ENCODE measurements at places on chromosomes 13 and 19.

DNA sequence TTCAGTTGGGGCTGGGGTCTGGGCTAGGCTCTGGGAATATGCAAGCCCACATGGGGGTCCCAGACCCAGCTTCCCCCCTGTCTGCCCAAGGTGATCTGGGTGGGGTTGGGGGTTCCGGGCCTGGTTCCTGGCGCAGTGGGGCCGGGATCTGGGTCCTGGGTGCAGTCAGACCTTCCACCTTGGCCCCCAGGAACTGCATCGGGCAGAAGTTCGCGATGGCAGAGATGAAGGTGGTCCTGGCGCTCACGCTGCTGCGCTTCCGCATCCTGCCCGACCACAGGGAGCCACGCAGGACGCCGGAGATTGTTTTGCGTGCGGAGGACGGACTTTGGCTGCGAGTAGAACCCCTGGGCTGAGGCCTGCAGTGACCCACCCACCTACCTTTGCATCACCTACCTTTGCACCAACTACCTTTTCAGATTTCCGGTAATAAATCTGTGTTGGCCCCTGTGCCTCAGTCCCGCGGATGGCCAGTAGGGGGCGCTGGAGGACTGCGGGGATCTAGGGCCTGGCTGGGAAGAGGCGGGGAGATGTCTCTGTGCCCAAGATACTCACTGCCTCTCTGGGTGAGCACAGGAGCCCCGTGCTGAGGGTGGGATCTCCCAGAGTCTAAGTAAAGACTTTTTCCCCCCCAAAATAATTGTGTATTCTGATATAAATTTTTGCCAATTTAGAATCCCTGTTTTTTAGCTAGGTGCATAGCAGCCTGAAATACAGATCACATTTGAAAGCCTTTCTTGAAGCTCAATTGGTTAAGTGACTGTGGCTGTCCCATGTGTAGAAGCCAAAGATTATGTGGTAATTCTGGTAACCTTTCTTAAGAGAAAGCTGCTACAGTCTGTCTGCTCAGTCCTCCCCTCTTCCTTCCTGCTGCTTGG lies 11.5 kb upstream of the CYP4F3 start:
- peak; percentile 85 for DNase-seq

- peak; percentile 51 for DNase-seq
These were observed 11.0 kb downstream of the CTU1 start for GRCh38 chr19:51097166-51097738.

- DNase-seq = no peak
These were observed 711.5 kb downstream of the PCDH17 start for GRCh38 chr13:58343076-58343475.

GRCh38 chr19:56858026-56858425 lies 17.5 kb upstream of the PEG3 start:
- no peak for DNase-seq

- no peak for DNase-seq
These were observed 663.8 kb upstream of the MIR17HG start for GRCh38 chr13:90683711-90684131.

GRCh38 chr19:871446-872265 lies 12.2 kb downstream of the CFD start:
- no peak for DNase-seq

- no peak for DNase-seq
These were observed 72.7 kb downstream of the IRS2 start for GRCh38 chr13:109713681-109714080.

DNA sequence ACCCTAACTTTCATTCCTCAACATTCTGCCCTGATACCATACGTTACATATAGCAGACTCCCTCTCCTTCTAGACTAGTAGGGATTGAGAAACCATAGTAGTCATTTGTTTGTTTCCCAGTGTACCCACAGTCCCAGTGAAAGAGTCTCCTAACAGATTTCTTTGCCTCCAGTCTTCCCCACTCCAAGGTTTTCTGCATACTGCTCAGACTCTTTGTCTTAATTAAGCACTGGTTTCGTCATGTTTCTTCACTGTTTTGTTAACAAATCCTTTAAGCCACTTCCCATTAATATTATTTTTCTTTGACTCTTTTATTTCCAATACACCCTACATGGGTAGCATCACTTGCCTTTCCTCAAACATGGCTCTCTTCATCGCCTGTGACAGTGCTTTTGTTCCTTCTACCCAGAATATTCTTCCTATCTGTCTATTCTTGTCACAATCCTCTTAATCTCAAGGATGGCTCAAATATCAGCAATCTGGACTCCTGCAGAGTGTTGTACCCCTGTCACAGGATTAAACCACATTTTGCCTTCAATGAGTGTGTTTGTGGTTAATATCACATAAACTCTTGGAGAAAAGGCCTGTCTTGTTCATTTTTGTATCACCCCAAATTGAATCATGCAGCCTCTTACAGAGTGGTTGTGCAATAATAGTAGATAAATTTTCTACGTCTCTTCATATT lies 92.7 kb upstream of the KLF12 start:
- DNase-seq = no peak

- no peak for DNase-seq
These were observed 5.8 kb downstream of the CHST8 start for GRCh38 chr19:33627526-33627925.

- DNase-seq = no peak
These were observed 26.0 kb downstream of the TM9SF2 start for GRCh38 chr13:99527301-99527700.

DNA sequence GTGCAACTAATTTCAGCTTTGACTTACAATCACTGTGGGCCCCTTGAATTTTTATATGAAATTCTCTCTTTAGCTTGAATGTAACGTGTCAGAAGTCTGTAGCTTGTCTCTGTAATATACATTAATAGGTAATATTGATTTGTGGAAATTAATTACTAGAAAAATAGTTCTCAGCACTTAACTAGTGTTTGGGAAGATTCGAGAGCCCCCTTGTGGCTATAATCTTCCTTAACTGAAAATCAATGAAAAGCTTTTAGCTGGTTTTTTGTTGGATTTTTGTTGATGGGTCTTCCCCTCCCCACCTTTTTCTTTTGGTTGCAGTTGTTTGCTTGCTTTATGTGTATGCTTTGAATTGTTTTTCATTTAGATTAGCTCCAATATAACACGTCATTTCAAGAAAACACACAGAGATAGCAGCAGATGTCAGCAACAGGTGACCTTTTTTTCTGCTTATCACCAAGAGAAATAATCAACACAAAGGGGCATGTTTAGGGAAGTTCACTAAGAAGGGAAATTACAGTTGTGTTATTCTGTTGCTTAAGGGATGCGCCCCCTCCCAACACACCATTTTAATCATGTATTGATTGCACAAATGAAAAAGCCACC lies 176.8 kb downstream of the OXGR1 start:
- no peak for DNase-seq

GRCh38 chr19:7512400-7512851 lies 3.5 kb upstream of the ZNF358 start:
- DNase-seq = no peak

- DNase-seq = no peak
These were observed 16.0 kb downstream of the MYO1F start for GRCh38 chr19:8561075-8561764.

- no peak for DNase-seq
These were observed 4.9 kb upstream of the RGCC start for GRCh38 chr13:41452462-41452861.

- DNase-seq = no peak
These were observed 13.6 kb downstream of the TSSK6 start for GRCh38 chr19:19501798-19502197.

- DNase-seq = no peak
These were observed 2.3 kb downstream of the PODNL1 start for GRCh38 chr19:13935765-13936510.

DNA sequence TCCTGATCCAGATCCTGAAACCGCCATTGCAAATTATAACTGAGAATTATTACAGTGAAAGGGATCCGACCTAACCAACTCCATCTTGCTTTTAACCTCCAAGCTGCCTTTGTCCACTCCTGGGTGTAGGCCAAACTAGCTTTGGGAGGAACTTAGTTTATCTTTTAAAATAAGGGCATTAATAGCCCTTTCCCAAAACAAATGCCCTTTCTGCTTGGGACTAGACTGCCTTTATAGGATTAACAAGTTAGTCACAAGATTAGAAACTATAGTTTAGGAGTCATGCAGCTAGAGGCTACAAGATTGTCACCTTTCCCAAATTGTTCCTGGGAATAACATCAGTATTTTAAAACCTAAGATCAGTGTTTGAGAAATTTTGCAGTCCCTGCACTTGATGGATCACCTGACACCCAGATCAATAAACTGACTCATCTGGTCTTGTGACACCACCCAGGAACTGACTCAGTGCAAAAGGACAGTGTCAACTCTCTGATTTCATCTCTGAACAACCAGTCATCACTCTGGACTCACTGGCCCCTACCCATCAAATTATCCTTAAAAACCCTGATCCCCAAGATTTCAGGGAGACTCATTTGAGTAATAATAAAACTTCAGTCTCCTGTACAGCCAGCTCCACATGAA lies 4.1 kb upstream of the ZNF841 start:
- DNase-seq = no peak
